Ovary (tissue), 10 donors: ENCODE measurements at places on chromosomes 4 and X. TPM values are rescaled to one million over a fixed set of nuclear protein-coding genes. Genes with fewer than 3 reads are reported as not detected.

DNA sequence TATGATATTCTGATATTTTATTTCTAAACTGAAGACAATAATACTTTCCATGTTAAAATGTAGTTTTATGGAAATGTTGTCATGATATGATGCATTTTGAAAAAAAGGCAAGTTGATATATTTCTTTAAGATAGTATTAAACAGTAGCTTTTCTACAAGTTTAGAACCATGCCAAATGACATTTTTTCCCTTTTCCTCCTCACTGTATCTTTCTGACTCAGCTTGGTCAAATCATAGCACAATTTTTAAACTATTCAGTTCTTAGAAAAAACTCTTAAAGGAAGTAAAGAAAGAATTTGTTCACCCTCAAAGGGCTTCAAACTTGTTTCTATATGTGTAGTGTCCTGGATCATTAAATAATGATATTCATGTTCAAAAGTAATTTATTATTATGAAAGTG lies 46.0 kb upstream of the GUCY1A1 start:
- DNase-seq = no peak
- H3K27ac ChIP-seq = no peak overlapping the region
- no peaks in the 10 kb centered on the region for H3K4me1 ChIP-seq
- H3K4me3 ChIP-seq = no peak overlapping the region
- H3K36me3 ChIP-seq = no peaks in the 10 kb centered on the region

DNA sequence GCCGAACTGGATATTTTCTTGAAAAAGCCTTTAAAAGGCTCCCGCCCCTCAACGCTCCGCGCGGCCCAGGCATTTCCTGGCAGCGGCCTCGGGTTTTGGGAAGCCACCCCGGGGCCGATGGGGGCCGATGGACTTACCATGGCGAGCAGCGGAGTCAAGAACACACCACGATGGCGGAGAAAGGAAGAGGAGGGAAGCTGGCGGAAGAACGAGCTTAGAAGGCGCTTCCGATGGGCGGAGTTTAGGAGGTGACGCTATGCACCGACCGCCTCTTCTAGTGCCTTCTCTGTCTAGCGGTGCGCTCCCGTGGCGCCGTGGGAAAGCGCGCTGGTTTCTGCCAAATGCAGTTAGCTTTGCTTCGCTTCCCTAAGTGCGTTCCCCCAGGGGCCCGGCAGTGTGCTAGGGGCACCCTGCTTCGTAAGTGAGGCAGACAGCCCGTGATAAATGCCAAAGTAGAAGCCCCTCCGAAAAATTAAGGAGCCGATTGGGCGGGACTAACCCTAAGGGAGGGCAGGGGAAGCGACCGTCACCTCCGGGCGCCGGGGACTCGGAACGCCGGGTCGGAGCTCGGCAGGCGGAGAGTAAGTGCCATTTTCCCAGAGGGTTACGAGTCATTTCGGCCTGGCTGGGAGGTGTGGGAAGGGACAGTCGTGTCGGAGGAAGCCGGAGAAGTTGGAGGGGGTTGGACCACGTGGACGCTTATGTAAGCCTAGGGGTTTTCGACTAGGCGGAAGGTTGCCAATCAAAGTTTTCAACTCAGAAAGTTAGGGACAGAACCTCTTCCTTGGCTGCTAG lies at the start of gene RPL39:
Gene RPL39 (minus strand): TSS at position 194 of the 795 bp plus-strand sequence. CDS start 54 bp downstream, at position 140.
- H3K4me3 ChIP-seq = peak within 1 kb of the TSS; percentile 54
- no peaks in the 10 kb centered on the region for H3K36me3 ChIP-seq
- peak within 1 kb of the TSS; percentile 84 for H3K27ac ChIP-seq
- H3K4me1 ChIP-seq = peaks cover 2% of the 10 kb centered on the region
- H3K27me3 ChIP-seq = no peaks in the 10 kb centered on the region

Gene RTL3
- total RNA-seq = not detected

DNA sequence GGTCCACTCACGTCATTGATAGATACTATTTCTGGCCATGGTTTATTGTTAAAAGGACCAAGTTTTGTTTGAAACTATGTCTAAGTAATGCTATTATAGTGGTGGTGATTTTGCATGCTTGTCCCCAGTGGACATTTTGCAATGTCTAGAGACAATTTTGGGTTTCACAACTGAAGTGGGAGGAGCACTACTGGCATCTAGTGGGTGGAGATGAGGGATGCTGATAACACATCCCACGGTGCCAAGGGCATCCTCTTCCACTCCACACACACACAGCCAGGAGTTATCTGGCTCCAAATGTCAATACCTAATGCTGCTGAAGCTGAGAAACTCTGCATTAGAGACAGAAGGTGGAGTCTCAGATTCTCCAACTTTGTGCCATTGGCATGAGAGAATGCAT lies 131.2 kb downstream of the FRMPD4 start:
- no peak overlapping the region for H3K27ac ChIP-seq
- no peaks in the 10 kb centered on the region for H3K27me3 ChIP-seq

DNA sequence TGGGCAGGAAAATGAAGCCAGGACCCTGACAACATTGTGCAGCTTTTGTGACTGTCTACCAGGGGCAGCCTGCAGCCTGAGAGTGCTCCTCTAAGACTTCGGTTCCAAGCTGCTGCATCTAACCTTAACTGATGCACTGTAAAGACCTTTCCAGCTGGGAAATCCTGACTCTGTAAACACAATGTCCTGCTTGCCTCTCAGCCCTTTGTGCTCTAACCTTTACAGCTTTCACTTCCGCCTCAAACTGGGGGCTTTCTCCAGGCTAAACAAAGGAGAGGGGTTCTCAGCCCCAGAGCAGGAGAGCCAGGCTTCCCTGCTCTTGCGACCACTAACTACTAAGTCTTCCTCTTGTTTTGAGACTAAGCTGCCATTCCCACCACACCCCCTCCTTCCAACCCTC lies 19.3 kb upstream of the RASL11B start:
- no peaks in the 10 kb centered on the region for H3K36me3 ChIP-seq
- H3K27ac ChIP-seq = no peak overlapping the region
- no peak overlapping the region for H3K4me3 ChIP-seq
- peaks cover 16% of the 10 kb centered on the region for H3K4me1 ChIP-seq
- no peak for DNase-seq

- no peak overlapping the region for H3K27ac ChIP-seq
- no peak for DNase-seq
- no peaks in the 10 kb centered on the region for H3K4me1 ChIP-seq
- H3K36me3 ChIP-seq = no peaks in the 10 kb centered on the region
These were observed 43.5 kb downstream of the NUDT9 start for GRCh38 chr4:87465739-87466366.

DNA sequence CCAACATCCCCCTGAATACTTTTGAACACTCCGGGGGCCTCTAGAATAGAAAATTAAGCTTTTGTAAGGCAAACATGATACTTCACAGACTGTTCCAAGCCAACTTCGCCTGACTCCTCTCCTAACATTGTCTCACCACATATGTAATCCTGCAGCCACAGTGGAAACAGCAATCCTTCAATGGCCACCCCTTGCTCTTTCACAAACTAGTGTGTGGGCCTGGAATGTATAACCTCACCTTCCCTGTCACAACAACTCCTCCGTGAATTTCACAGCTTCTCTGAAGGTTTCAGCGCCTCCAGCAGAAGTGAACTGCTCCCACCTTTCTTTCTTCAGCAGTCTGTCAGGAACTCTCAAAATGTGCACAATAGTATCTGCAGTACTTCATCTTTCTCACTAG lies 185.1 kb downstream of the ADGRL3 start:
- no peaks in the 10 kb centered on the region for H3K36me3 ChIP-seq
- H3K27ac ChIP-seq = no peak overlapping the region

GRCh38 chr4:5650040-5650439 lies 58.3 kb downstream of the EVC2 start:
- H3K4me1 ChIP-seq = no peaks in the 10 kb centered on the region
- H3K27me3 ChIP-seq = no peaks in the 10 kb centered on the region
- H3K36me3 ChIP-seq = no peaks in the 10 kb centered on the region
- H3K4me3 ChIP-seq = no peak overlapping the region
- no peak for DNase-seq
- no peak overlapping the region for H3K27ac ChIP-seq

GRCh38 chr4:14165222-14165920 lies 537.8 kb upstream of the BOD1L1 start:
- H3K27ac ChIP-seq = no peak overlapping the region
- H3K4me3 ChIP-seq = no peak overlapping the region
- no peaks in the 10 kb centered on the region for H3K27me3 ChIP-seq

DNA sequence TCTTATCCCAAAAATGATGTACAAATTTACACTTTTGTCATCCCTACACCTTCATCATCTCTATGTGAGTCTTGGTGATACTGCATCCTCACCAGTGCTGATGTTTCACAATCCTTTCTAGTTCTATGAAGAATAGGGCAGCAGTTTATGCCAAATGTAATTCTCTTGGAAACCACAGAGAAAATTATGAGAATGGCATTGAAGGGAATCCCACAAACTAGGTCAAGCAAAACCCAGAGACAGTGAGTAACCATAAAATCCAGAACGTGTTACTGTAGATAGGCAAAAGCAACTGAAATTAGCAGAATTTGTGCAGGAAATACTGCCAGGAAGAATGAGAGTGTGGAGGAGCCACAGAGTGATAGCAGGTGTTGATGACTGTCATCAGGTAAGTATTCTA lies 24.5 kb downstream of the IL15 start:
- H3K27me3 ChIP-seq = no peaks in the 10 kb centered on the region
- no peaks in the 10 kb centered on the region for H3K36me3 ChIP-seq
- no peaks in the 10 kb centered on the region for H3K4me1 ChIP-seq
- no peak for DNase-seq

Gene PACRGL
- 27.7 TPM for total RNA-seq

GRCh38 chr4:130995988-130996387 lies 1900.0 kb downstream of the C4orf33 start:
- no peaks in the 10 kb centered on the region for H3K27me3 ChIP-seq
- no peak overlapping the region for H3K4me3 ChIP-seq
- no peaks in the 10 kb centered on the region for H3K4me1 ChIP-seq
- H3K27ac ChIP-seq = no peak overlapping the region

DNA sequence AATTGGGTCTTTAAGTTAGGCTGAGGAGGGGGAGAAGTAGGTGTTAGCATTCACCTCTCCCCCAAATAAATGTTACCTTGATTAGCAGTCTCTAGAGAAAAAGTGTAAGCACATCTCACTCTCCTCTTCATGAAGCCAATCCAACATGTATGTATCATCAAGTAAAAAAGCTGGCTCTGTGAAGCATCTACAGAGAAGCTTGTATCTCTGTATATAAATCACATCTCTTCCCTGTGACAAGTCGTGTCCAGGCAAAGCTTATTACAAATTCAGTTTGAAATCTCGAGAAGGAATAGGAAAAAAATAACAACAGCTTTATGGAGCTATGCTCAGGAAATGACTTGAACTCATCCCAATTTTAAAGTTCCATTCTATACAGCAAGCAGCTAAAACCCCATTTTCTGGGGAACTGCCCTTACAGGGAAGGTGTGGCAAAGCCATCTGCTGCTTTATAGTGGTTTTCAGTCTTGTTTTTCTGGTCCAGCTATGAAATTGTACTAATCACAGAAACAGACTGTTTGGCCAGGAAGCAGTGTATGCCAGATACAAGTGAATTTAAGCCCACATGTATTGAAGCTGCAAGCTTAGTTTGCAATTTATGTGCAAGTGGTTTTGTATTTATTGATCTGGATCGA lies 313.3 kb upstream of the NOCT start:
- H3K4me3 ChIP-seq = no peak overlapping the region
- no peaks in the 10 kb centered on the region for H3K27me3 ChIP-seq
- H3K4me1 ChIP-seq = no peaks in the 10 kb centered on the region

DNA sequence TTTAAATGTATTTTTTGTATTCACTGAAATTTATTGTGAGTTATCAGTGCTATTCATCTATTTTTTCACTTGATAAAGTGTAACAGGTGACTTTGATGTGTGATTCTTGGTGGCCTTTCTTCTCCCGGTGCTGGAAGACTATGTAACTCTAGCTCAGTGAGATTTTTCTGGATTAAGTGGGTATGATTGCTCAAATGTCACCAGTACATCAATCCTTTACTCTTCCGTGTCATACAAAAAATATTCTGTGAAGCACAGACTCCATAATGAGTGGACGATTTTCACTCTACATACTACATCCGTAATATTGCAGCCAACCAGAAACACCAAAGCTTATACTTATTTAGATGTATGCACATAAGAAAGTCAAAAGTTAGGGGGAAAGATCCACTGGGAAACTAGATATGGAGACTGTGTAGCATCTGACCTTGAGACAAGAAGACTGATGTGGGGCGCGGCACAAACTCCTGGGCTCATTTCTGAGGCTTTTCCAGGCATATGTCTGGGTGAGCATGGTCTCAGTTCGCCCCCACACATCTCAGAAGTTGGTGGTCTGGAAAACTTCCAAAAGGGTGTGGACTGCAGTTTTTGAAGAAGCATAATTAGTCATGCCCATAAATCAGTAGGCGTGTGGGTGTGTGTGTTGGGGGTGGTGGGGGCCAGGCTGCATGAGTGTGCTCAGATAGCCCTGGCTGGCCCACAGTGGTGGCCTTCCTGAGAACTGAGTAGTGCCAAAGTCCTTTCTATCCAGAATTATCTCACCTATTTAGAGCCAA lies 53.9 kb upstream of the TENM3 start:
- no peaks in the 10 kb centered on the region for H3K27me3 ChIP-seq
- DNase-seq = no peak
- no peak overlapping the region for H3K4me3 ChIP-seq
- no peaks in the 10 kb centered on the region for H3K36me3 ChIP-seq
- no peak overlapping the region for H3K27ac ChIP-seq

DNA sequence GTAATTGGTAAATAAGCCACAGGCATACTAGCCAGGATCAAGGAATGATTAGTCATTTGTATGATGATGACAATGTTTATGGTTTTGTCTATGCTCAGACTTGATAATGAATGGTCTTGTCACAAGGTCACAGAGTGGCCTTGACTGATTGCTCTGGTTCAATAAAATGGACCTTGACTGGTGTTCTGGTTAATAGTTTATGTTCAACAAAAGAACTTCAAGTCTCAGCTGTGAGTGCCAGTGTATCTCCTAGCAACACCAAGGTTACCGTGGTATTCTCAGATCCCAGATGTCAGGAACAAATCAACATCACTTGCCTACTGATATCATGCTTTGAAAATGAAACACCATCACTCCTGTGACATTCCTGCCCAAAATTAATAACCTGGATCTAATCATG lies 16.3 kb upstream of the LRAT start:
- no peaks in the 10 kb centered on the region for H3K27me3 ChIP-seq
- H3K4me3 ChIP-seq = no peak overlapping the region
- DNase-seq = no peak
- no peak overlapping the region for H3K27ac ChIP-seq
- H3K36me3 ChIP-seq = no peaks in the 10 kb centered on the region

GRCh38 chrX:102008901-102009300 lies 77.1 kb upstream of the ZMAT1 start:
- H3K27ac ChIP-seq = no peak overlapping the region
- no peaks in the 10 kb centered on the region for H3K4me1 ChIP-seq
- H3K36me3 ChIP-seq = no peaks in the 10 kb centered on the region
- DNase-seq = no peak

- no peaks in the 10 kb centered on the region for H3K36me3 ChIP-seq
- DNase-seq = no peak
- H3K27ac ChIP-seq = no peak overlapping the region
- H3K4me1 ChIP-seq = no peaks in the 10 kb centered on the region
- H3K27me3 ChIP-seq = no peaks in the 10 kb centered on the region
These were observed 211.1 kb downstream of the GUCY2F start for GRCh38 chrX:109270580-109271484.
